NCI-H2171 treated with DMSO at 0.1 percent for 48 hours (cell line): ENCODE measurements at places on chromosomes 7 and 10.

GRCh38 chr7:21542891-21543527 lies at the start of gene DNAH11:
TSS of gene DNAH11 (plus strand) at chr7:21543039. CDS start at chr7:21543246, 207 bp downstream.
- no peak for DNase-seq

DNA sequence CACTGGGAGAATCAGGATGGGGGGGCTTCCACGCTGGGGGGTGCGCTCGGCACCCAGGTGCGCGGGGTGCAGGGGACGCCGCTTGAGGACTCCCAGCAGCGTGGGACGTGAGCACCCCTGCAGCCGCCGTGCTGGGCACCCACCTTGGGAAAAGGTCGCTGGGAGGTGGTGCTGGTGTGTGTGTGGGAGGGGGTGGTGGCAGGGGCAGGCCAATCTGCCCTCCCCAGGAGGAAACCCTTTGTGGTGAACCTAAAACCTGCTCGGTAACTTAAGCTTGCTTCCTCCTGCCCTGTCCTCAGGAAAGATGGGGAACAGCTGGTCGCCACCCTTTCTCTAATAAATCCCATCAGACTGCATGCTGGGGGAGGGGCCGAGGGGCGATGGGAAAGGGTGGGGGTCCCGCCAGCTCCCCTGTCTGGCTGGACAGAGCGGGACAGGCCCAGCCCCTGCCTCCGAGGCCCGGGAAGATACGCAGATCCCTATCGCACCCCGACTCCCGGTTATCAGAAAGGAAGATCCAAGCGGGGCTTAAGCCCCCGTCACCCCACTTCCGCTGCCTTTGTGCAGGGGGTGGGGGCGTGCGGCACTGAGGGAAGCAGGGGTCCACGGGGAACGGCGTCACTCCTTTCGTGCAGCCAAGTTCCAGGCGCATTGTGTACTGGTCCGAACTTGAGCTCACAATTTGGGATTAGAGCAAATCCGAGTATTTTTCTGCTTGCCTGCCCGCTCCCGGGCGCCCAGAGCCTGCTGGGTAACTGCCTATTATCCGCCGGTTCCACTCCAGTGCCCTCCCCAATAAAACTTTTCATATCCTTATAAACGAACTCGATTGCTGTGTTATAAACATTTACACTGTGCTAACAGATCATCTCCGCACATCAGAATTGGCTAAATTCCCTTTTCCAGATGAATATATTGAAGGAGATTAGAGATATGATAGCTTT lies 64.6 kb downstream of the UNCX start:
- DNase-seq = peak; percentile 14

- DNase-seq = peak; percentile 2
Measured at GRCh38 chr10:133159950-133160825, at the start of gene KNDC1. TSS of gene KNDC1 (plus strand) at chr10:133160219. CDS start at chr10:133160468, 249 bp downstream.

DNA sequence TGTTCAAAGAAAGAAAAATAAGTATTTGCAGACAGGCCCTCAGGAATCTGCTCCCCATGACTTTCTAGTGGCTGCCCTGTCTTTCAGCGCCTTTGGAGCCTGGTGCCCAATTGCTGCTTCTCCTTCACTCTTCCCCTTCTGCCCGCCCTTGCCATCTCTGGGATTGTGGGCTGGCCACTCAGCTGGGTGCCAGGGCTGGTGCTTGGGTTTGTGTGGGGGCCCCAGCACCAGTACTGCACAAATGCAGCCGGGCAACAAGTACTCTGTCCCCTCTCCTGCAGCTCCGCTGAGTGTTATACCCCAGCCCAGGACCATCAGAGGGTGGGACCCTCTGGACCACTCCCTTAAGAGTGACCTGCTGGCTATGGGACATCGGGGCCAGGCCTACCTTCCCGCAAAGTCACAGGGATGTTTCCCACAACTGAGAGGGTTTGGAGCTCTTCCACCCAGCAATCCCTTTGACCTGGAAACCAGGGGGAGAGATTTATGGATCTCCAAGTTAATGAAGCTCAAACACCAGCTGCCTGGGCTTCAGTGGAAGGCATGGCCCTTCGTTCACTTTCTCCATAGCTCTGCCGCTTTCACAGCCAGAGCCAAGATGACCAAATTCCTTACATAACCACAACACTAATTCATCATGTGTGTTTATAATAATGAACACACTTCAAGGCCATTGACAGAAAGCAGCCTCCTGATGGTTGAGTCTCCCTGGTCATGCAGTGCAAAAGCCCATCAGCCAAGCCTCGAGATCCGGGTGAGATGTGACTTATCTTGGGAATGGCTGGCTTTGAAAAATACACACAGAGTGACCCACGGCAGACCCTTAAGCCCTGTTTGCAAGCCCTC lies 313.9 kb upstream of the ZNF32 start:
- DNase-seq = no peak

DNA sequence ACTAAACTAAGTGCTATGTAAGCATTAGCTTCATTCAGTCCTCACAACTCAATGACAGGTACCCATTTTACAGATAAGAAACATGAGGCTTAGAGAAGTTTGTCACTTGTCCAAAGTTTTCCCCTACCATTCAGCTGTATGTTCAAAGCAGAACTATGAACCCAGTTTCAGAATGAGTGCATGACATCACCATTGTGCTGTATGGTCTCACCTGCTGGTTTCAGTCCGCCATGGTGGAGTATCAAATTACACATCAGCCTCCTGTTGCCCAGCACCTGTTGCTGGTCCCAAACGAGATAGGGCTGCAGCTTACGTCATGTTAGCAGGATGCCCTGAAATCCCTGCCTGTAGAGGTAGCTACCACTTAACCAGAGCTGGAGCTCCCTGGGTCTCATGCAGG lies 95.0 kb downstream of the DYNC1I1 start:
- peak; percentile 40 for DNase-seq
